ENCODE measurements at places on chromosomes 16 and 17.

DNA sequence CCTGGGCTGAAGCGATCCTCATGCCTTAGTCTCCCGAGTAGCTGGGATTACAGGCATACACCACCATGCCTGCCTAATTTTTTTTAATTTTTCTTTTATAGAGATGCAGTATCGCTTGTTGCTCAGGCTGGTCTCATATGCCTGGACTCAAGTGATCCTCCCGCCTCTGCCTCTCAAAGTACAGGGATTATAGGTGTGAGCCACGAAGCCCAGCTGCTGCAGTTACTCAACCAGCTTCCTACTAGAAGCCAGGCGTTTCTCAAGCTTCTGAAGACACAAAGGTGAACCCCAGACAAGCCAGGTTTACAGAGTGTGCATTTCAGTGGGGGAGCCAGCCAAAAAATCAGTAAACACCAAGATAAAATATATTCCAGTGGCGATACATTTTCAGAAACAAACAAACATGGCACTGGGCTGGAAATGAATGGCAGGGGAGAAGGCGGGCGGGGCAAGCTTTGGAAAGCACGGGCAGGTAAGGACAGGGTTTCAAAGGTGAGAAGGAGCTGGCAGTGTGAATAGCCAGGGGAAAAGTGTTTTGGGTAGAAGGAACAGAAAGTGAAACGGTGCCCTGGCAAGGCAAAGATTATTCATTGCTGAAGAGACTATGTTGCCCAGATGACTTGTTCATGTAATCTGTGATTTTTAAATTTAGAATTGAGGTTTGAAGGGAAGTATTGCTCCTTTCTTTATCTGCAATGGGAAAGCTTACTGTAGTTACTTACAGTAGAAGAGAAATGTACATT is 471.1 kb downstream of the WWOX start:
- no peak for DNase-seq

DNA sequence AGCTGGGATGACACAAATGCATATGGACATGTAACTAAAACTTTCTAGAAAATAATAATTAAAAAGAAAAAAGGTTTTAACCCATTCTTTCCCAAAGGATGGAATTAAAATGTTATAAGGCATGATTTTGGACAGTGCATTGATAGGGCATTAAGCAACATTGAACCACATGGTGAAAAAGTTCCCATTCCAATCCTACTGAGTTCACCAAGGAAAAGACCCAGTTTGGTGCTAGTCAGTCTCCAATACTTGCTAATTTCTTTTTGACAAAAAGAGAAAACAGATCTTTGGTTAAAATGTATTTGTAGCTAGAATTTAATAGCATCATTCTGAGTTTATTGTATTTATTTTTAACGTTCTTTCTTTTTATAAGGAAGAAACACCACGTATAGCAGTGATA is 28.1 kb downstream of the EMP2 start:
- no peak for DNase-seq

DNA sequence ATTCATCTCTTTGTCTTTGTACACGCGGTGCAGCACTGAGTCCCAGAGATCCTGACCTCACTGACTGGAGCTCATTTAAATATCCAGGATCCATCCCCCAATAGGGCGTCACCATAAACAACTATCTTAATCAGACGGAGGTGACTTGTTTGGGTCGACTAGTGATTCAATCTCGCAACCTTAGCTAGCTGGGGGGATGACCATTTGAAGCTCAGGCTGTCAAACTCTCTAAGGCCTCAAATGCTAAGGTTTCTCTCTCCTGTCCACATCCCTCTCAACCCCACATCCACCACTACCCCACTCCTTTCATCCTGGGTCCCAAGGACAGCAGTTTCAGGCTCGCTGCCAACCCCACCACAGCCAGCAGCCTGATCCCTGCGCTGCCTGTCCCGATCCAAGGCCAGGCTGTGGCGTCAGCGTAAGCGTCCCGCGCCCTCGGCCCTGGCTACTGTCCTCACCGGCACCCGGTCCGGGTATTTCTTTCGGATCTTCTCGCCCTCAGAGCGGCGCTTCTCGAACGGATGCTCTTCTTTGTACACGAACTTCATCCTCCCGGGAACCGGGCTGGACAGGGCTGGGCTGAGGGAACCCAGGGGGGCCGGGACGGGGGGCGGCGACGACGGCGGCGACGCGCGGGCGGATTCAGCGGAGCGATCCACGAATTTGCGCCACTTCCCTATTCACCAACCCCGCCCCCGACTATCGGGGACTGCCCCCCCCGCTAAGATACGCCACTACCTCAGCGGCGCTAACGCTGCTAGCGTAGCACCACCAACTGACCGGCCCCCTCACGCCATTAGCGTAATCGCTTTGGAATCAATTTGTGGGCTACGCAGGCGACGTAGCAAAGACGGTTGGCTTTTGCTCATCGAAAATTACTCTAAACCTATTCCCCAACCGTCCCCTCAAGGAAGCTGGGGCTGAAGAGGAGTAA is at the start of gene GABARAP:
Gene GABARAP (minus strand): TSS at position 667 of the 934 bp plus-strand sequence. CDS start 119 bp downstream, at position 548.
- DNase-seq: no peak

DNA sequence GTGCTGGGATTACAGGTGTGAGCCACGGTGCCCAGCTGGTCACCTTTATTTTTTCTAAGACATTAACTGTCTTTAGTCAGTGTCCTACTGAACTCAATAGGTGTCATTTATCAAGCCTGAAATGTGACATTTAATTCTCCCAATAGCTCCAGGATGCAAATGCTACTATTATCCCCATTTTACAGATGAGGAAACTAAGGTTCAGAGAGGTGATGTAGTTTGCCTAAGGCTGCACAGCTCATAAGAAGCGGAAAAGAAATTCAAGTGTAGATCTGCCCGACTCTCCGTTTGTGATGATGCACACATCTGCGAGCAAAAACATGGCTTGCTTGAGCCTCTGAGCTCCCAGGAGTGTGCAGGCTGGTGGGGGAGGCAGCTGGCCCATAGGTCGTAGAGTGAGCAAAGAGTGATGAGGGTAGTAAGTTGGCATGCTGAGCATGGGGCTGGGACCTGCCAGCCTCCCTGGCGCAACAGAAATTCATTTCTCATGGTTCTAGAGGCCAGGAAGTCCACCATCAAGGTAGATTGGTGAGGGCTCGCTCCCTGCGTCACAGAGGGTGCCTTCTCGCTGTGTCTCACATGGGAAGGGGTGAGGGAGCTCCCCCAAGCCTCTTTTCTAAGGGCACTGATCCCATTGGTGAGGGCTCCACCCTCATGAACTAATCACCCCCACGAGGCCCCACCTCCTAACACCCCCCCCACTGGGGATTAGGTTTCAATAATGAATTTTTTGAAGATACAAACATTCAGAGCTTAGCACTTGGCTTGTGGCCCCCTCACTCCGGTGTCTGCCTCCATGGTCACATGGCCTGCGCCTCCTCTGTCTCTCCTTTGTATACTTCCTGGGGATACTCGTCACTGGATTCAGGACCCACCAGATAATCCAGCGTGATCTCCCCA is 141.5 kb upstream of the PLCG2 start:
- DNase-seq: no peak

DNA sequence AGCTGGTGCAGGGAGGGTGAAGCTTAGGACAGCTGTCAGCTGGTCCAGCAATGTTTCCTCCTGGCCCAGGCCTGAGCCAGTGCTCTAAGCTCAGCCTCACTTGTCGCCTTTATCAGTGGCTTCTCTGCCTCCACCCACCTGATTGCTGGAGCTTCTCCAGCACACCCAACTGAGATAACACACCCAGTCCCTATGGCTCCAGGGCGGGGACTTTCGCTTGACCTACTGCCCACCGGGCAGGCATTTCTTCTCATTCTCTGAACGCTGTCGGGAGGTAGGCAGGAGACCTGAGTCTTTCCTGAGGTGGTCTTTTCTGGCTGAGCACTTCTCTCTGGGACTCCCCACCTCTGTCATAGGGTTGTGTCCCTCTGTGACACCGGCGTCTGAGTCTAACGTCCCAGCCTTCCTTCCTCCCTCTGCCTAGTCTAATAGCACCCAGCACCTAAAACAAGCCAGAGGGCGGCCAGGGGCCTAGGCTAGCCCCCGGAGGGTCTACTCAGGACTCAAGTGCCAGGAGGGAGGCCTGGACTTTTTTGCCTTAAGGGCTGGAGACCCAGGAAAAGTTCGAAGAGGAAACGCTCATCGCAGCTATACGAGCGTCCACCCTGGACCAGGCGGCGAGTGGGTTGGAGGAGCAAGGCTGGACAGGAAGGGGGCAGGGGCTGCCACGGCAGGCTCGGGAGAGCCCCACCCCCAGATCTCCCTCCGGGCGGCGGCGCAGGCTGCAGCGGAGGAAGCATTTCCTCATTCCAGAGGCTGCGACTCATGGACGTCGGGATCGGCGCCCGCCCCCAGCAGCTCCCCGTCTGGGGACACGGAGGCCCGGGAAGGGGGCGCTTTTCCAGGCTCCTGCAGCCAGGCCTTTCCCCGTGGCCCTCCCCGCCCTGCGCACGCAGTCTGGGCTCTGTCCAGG is 756 bp downstream of the TAX1BP3 start:
- DNase-seq: peak; percentile 89

DNA sequence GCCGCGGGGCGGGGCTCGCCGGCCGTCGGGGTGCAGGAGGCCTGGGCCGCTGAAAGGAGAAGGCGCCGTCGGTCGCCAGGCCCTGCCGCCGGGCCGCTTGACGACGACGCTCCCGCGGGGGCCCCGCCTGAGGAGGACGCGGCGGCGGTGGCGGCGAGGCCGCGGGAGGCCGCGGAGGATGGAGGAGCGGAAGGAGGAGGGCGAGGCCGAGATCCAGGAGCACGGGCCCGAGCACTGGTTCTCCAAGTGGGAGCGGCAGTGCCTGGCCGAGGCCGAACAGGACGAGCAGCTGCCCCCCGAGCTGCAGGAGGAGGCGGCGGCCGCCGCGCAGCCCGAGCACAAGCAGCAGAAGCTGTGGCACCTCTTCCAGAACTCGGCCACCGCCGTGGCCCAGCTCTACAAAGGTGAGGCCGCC is 430 bp downstream of the HAPSTR1 start:
- DNase-seq: peak; percentile 23

DNA sequence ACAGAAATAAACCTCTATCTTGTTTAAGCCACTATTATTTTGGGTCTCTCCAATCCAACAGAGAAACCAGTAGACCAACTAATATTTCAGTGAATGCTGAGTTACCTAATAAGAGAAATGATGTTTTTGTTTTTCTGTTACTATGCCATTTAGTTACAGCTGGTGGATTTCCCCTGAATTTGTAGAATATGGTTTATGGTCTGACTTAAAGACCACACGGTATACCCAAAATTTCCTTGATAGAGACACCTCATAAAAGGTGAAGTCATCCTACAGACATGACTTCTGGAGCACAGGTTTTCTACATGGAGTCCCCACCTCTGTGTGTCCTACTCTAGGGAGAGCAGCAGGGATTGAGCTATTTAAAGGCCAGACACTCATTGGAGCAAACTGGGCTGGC is 13.3 kb downstream of the PIK3R5 start:
- DNase-seq: no peak

DNA sequence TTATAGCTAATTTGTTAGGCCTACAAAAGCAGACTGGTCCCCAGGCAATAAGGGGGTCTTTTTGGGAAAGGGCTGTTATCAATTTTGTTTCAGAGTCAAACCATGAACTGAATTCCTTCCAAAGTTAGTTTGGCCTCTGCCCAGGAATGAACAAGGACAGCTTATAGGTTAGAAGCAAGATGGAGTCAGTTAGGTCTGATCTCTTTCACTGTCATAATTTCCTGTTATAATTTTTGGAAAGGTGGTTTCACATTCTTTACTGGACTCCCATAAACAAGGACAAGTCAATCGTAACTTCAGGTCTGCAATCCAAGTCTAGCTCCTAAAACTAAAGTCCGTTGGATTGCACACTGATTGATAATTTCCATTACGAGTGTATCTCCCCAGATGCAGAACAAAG is 30.1 kb upstream of the SHCBP1 start:
- no peak for DNase-seq

DNA sequence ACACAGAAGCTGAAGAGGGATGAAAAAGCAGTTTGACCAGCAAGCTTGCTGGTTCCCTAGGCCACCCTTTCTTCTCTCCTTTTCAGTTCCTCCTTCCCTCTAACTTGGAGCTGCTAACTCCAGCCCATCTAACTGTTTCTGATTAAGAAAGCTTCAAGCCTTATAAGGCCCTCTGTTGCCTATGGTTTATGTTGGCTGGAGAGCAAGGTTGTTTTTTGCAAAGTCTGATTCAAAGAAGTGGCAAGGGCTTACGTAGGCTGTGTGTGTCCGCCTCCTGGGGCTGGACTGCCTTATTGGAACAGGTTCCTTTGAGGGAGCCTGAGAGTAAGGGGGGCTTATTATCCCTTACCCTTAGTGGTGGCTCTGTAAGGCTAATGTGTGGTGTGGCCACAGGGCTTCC is 7.1 kb downstream of the AKAP1 start:
- DNase-seq: no peak

DNA sequence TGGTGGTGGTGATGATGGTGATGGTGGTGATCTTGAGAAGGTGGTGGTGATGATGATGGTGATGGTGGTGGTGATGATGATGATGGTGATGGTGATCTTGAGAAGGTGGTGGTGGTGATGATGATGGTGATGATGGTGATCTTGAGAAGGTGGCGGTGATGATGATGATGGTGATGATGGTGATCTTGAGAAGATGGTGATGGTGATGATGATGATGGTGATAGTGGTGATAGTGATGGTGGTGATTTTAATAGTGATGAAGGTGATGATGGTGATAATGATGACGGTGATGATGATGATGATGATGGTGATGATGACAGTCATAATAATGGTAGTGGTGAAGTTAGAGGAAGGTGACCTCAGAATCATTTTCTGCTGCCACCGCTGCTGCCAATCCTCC is 75.1 kb downstream of the MYH13 start:
- DNase-seq: no peak

GRCh38 chr17:75908201-75908600 is 3.5 kb upstream of the MRPL38 start:
- no peak for DNase-seq

GRCh38 chr17:45092911-45093430 is 31.9 kb downstream of the NMT1 start:
- DNase-seq: peak; percentile 98

GRCh38 chr17:6244253-6244652 is 174.1 kb downstream of the WSCD1 start:
- no peak for DNase-seq

DNA sequence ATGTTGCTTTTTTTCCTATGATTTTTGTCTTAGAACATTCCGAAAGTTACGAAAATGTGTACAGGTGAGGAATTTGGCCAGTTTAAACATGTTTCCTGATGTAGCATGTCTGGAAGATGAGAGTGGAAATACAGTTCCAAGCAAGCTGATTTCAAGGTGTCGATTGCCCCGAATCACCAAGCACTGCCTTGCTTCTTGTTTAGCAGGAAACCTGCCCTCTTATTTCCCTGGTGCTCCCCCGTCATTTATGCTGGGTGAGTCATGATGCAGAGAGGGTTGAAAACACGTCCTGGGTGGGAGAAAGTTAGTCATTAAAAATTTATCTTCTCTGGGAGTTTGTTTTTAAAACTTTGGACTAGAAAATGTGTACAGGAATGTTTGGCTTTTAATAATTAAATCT is 608.6 kb upstream of the EEF2KMT start:
- no peak for DNase-seq

- no peak for DNase-seq
Observed at GRCh38 chr16:58425756-58426494, 33.7 kb downstream of the GINS3 start.

All from H54 (cell line).